Camera-type eye (tissue), 1 donor: ENCODE measurements at places on chromosomes 12 and 14. TPM values are rescaled to one million over a fixed set of nuclear protein-coding genes. Genes with fewer than 3 reads are reported as not detected.

Gene ART4
- 0.44 TPM for total RNA-seq

Gene GUCY2C
- total RNA-seq = 0.11 TPM

Gene KSR2
- 2.0 TPM for total RNA-seq

Gene TEX52
- not detected for total RNA-seq

Gene HOXC12
- total RNA-seq = not detected

Gene PLXNC1
- 73.7 TPM for total RNA-seq

Gene NUDT14
- total RNA-seq = 26.2 TPM

Gene LRRIQ1
- 10.1 TPM for total RNA-seq

Gene NOXRED1
- 1.6 TPM for total RNA-seq

Gene CEBPE
- not detected for total RNA-seq

Gene GPD1
- total RNA-seq = 28.3 TPM

Gene KRT7
- 12.1 TPM for total RNA-seq

Gene ANO4
- total RNA-seq = 3.1 TPM

Gene STYK1
- 1.2 TPM for total RNA-seq

Gene CATSPERB
- 0.55 TPM for total RNA-seq

Gene MSI1
- total RNA-seq = 121 TPM

Gene KRT83
- total RNA-seq = not detected

Gene FLRT2
- total RNA-seq = 89.6 TPM

Gene POTEG
- total RNA-seq = not detected

Gene LYZ
- total RNA-seq = 104 TPM

Gene TBX5
- 3.3 TPM for total RNA-seq

Gene TESPA1
- 0.71 TPM for total RNA-seq

Gene KRT72
- total RNA-seq = not detected

Gene HCAR1
- total RNA-seq = 0.99 TPM

Gene RNASE7
- 0.55 TPM for total RNA-seq

Gene IPO4
- 19.1 TPM for total RNA-seq

Gene GABARAPL1
- total RNA-seq = 84.7 TPM

Gene HCAR2
- 2.1 TPM for total RNA-seq

Gene AGAP2
- 7.3 TPM for total RNA-seq

Gene NRIP2
- 3.7 TPM for total RNA-seq

Gene GPRC5D
- total RNA-seq = not detected

Gene TMTC3
- total RNA-seq = 44.0 TPM

Gene GPR135
- 7.9 TPM for total RNA-seq

Gene TTC9
- 8.9 TPM for total RNA-seq

Gene ZFHX2
- total RNA-seq = 1.6 TPM

Gene B3GNT4
- 0.88 TPM for total RNA-seq

Gene CCDC175
- 8.6 TPM for total RNA-seq
